ENCODE measurements at places on chromosomes 13 and 19.

GRCh38 chr13:84670245-84670644 lies 788.0 kb upstream of the SLITRK1 start:
- DNase-seq: no peak

GRCh38 chr19:38095411-38096308 lies 128.4 kb downstream of the DPF1 start:
- peak; percentile 81 for DNase-seq

DNA sequence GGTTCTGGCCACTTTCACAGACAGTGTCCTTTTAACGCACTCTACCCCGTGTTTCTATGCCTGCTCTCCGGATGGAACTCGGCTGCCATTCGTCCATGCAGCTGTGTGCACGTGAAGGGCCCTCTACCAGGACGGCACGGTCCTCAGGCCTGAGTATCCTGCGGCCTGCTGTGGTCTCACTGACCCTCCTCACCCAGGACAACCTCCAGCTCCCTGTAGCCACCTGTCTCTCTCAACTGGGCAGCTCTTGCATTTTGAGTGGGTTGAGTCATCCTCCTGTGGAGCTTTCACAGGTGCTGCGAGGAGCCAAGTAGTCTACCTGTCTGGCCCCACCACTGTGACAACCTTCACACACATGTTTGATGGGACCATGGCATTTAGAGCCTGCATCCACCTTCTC lies 321.7 kb upstream of the TSHZ3 start:
- DNase-seq: no peak

DNA sequence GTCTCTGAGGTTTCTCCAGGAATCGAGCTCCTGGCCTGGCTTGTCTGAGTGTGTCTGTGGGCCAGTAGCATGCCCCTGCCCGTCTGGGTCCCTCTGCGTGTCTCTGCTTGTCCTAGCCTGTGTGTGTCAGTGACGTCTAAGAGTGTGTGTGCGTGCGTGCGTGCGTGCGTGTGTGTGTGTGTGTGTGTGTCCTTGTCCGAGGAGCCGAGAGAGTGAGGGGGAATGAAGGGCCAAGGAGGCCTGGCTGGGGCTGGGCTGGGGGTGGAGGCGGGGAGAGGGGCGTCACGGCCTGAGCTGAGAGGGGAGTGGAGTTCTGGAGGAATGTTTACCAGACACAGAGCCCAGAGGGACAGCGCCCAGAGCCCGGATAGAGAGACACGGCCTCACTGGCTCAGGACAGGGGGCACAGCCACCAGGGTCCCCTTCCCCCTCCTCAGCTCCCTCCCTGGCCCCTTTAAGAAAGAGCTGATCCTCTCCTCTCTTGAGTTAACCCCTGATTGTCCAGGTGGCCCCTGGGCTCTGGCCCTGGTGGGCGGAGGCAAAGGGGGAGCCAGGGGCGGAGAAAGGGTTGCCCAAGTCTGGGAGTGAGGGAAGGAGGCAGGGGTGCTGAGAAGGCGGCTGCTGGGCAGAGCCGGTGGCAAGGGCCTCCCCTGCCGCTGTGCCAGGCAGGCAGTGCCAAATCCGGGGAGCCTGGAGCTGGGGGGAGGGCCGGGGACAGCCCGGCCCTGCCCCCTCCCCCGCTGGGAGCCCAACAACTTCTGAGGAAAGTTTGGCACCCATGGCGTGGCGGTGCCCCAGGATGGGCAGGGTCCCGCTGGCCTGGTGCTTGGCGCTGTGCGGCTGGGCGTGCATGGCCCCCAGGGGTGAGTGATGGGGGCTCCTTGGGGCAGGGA lies at the start of gene AXL:
Gene AXL, plus strand, starts transcription at position 609 of the 893 bp plus-strand sequence. Its CDS starts 170 bp downstream, at position 779.
- DNase-seq: peak; percentile 84

- no peak for DNase-seq
These were observed 21.4 kb downstream of the TEX29 start for GRCh38 chr13:111341886-111342285.

GRCh38 chr13:21435687-21436151 lies 23.4 kb downstream of the ZDHHC20 start:
- peak; percentile 94 for DNase-seq

Data from GM23248 (cell line).